ENCODE measurements at places on chromosomes 3 and 15. TPM values are rescaled to one million over a fixed set of nuclear protein-coding genes. Genes with fewer than 3 reads are reported as not detected.

DNA sequence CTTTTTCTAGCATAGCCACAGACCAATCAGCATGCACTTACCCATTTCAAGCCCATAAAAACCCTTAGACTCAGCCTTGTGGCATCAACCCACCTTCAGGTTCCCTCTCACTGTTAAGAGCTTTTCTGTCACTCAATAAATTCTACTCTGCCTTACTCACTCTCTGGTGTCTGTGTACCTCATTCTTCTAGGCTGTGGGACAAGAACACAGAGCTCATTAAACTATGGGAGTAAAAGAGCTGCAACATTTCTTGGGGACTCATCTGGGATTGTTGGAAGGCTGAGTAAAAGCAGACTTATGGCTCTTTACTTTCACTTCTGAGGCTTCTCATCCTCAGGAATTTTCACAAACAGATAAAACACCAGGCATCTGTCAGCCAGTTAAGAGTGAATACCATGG lies 879.3 kb downstream of the ROBO2 start:
- H3K4me3 ChIP-seq = no peak overlapping the region
- H3K4me1 ChIP-seq = peaks cover 9% of the 10 kb centered on the region
- H3K27ac ChIP-seq = no peak overlapping the region
- DNase-seq = no peak
- no peaks in the 10 kb centered on the region for H3K27me3 ChIP-seq
- no peaks in the 10 kb centered on the region for H3K36me3 ChIP-seq

DNA sequence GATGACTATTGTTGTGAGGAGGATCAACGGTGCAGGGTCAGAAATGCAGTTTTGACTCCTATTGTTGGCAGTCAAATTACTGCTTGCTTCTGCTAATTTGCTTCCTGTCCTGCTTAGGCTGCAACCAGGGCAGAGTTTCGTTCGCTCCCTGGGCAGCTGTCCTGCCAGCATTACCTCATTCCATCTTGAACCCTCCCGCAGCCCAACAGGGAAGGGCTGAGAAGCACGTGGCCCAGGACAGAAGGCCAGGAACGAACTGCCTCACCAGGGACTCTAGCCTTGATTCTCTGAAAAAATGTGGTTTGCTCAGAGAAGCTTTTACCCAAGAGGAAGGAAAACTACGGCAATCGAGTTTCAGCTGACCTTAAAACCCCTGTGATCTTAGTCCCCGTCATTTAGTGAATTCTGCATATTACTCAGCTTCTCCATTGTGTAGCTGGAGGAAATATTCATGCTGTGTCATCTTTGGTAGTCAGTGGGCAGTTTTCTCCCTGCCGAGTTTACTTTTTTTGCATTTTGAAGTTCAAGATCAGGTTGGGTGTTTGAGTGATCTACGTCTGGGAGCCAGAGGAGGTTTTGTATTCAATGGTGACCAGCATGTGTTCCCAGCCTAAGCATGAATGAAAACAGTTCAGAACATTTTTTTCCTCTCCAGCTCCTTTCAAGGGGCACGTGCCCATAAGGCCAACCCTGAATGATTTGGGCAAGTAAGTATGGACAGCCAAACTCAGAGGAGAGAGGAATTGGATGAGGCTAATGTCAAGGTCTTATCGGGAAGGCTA lies 23.0 kb downstream of the TLNRD1 start:
- H3K4me3 ChIP-seq = no peak overlapping the region
- no peak for DNase-seq
- no peak overlapping the region for H3K27ac ChIP-seq
- no peaks in the 10 kb centered on the region for H3K36me3 ChIP-seq

DNA sequence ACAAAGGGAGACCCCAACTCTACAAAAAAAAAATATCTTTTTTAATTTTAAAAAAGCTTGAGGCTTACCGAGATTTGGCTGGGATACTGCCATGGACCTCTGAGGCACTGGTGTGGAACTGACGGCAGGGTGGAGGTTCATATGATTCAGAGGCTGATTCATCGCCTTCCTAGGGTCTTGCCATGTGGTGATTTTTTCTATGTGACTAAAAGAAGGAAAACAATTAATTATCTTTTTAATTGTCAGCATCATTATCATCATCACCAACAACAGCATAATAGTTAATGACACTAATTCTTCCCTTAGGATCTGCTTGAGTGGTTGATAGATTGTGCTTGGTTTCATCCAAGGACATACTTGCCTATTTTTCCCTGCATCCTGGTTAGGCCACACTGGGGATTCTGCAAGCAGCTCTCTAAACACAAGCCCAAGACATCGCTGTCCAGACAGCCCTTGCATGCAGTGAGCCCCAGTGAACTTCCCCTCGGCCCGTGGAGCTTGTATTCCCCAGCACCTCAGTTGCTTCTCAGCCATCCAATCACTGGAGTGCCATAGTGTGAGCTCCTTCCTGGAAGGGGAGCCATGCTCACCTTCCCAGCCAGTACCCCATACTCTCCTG lies 84.9 kb downstream of the WWTR1 start:
- H3K27ac ChIP-seq = no peak overlapping the region
- no peaks in the 10 kb centered on the region for H3K27me3 ChIP-seq
- no peak for DNase-seq
- no peaks in the 10 kb centered on the region for H3K36me3 ChIP-seq
- no peak overlapping the region for H3K4me3 ChIP-seq
- peaks cover 24% of the 10 kb centered on the region for H3K4me1 ChIP-seq

- no peaks in the 10 kb centered on the region for H3K27me3 ChIP-seq
- no peak overlapping the region for H3K27ac ChIP-seq
- no peak for DNase-seq
- no peak overlapping the region for H3K4me3 ChIP-seq
- H3K36me3 ChIP-seq = no peaks in the 10 kb centered on the region
- peaks cover 9% of the 10 kb centered on the region for H3K4me1 ChIP-seq
These were observed 9.8 kb upstream of the SEMA4B start for GRCh38 chr15:90191344-90191687.

The MKRN3 gene
- not detected for total RNA-seq

- H3K27ac ChIP-seq = no peak overlapping the region
- H3K27me3 ChIP-seq = no peaks in the 10 kb centered on the region
- DNase-seq = no peak
- H3K36me3 ChIP-seq = no peaks in the 10 kb centered on the region
These were observed 302.9 kb upstream of the LRRFIP2 start for GRCh38 chr3:37477275-37477674.

- peak overlapping the region; percentile 71 for H3K4me3 ChIP-seq
- H3K27ac ChIP-seq = no peak overlapping the region
- H3K4me1 ChIP-seq = peaks cover 18% of the 10 kb centered on the region
These were observed 27.5 kb upstream of the THRB start for GRCh38 chr3:24522146-24522579.
